Bone marrow (tissue), 2 donors: ENCODE measurements at places on chromosomes 12 and 14.

- DNase-seq: no peak
Measured at GRCh38 chr14:67875175-67876006, 55.8 kb downstream of the RAD51B start.

DNA sequence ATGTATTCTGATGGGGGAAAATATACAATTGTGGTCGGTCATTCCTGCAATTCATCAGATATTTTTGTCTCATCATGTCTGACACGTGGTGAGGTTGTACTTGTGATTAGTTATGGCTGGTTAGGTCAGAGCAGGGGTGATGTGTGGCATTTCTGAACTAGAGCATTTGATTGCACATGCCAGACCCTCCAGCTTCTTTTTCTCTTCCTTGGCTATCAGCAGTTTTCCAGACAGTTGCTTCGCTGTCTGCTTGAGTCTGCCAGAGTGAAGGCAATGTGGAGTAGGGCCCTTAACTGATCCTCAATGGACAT, 25.9 kb downstream of the TMEM117 start:
- DNase-seq: no peak

DNA sequence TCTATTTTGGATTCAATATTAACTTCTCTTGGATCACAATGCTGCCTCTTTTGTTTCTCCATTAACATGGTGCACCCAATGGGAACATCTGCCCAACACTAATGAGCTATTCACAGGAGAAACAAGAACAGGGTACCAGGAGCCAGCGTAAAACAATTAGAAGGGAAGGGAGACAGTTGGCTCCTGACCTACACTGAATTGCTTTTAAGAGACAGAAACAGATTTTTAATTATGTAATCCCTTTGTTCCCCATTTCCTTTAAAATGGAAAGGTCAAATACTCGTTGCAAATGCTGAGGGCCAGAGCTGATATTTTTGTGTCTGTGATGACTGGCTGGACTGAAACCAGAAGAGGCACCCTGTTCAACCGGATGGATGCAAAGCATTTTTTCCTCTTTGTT, 108.3 kb downstream of the SEC23A start:
- DNase-seq: no peak

DNA sequence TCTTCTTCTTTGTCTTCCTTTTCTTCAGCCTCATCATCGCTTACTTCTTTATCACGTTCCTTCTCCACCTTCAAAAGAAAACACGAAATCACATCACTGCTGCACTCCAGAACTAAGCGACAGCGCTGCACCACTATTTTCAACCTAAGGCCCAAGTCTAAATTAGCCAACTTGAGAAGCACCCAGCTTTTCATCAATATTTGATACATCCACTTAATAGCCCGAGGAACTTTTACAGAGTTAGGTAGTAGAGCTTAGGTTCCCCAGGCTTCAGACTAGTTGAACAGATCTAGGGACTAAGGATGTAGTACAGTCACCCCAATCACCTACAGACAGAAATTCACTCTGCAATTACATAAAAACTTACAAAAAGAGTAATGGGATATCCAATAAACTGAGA, 1.9 kb downstream of the HSP90AA1 start:
- DNase-seq: no peak

DNA sequence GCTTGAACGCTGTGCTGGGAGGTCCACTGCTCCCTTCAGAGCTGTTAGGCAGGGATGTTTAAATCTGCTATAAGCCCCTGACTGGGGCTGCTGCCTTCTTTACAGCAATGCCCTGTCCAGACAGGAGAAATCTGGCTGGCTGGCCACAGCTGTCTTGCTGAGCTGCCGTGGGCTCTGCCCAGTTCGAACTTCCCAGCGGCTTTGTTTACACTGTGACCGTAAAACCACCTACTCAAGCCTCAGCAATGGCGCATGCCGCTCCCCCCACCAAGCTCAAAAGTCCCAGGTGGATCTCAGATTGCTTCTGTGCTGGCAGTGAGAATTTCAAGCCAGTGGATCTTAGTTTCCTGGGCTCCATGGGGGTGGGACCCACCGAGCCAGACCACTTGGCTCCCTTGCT, 35.8 kb downstream of the CKAP4 start:
- DNase-seq: no peak

- DNase-seq: no peak
Measured at GRCh38 chr12:3165078-3165980, 88.2 kb downstream of the TSPAN9 start.

DNA sequence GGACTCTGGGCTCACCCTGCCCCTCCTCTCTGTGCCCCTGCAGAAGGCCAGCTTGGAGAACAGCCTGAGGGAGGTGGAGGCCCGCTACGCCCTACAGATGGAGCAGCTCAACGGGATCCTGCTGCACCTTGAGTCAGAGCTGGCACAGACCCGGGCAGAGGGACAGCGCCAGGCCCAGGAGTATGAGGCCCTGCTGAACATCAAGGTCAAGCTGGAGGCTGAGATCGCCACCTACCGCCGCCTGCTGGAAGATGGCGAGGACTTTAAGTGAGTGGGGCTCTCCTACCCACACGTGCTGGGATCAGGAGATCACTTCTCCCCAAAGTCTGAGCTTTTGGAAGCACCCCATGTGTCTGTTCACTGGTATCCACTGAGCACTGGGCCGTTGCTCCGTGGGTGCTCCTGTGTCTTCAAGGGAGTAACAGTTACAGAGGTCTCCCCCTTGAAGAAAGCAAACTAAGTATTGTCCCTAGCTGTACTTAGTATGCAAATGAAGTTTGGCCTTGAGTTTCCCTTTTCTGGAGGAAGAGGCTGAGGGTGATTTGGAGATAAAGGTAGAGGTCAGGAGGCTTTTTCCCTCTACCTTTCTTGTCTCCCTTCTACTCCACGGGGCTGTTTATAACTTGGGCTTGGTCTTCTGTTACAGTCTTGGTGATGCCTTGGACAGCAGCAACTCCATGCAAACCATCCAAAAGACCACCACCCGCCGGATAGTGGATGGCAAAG, 3.3 kb downstream of the KRT18 start:
- no peak for DNase-seq

DNA sequence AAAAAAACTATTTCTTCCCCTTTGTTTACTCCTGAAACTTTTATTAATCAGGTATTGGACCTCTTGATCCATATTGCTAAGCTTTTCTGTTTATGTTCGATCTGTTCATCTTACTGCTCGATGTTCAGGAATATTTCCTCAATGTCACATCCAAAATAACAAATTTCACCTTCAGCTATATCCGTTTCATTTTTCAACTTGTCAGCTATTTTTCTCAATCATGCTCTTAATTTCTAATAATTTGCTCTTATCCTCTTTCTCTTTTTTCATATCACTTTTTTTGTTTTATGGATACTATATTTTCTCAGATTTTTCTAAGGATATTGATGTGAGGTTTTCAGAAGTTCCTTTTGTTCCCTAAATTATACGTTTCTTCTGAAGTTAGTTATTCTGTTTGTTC, 29.8 kb downstream of the SLC38A4 start:
- no peak for DNase-seq

DNA sequence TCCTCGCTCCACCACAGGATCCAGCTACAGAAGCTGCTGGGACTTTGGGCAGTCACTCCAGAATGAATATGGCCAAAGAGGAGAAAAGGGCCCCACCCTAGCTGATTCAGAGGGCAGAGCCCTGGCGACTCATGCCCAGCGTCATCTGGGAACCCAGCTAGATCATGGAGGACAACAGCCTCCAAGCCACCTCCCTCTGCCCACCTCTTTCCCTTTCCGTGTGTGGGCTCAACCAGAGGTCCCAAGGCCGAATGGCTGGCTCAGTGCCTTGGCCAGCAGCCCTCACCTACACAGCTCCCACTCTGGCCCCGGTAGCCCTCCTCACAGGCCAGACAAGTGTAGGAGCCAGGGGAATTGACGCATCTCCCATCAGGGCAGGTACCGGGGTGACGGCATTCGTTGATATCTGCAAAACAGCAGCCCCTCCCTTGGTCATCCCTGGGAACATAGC, 17.4 kb downstream of the ISCA2 start:
- DNase-seq: no peak

GRCh38 chr14:36996133-36996856, 176.1 kb downstream of the SLC25A21 start:
- DNase-seq: no peak

DNA sequence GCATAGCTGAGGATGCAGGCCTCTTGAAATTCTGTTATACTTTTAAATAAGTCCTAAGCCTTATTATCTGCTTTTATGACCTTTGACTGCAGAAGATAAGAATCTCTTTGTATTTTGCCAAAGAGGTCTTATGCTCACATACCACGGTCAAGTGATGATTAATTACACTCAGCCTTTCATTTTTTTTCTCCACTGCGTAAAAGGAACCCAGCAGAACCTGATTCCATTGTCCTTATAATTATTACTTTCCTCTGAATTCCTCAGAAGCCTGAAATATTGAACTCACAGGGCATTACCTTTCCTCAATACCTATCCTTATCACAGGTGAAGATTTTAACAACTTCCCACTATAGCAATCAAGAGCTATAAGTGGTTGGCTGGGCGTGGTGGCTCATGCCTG, 498.7 kb upstream of the RPL10L start:
- no peak for DNase-seq

GRCh38 chr12:97995559-97995958, 519.8 kb upstream of the TMPO start:
- no peak for DNase-seq

- no peak for DNase-seq
Measured at GRCh38 chr14:68401855-68402254, 391.0 kb downstream of the ZFP36L1 start.

- DNase-seq: no peak
Measured at GRCh38 chr14:96125536-96125935, 79.1 kb upstream of the BDKRB2 start.

GRCh38 chr12:65335021-65335714, 56.7 kb downstream of the MSRB3 start:
- no peak for DNase-seq

- DNase-seq: no peak
Measured at GRCh38 chr12:75947156-75947723, 84.3 kb downstream of the PHLDA1 start.

- DNase-seq: no peak
Measured at GRCh38 chr14:58702441-58703160, 64.8 kb downstream of the DACT1 start.

GRCh38 chr12:125072496-125072895, 7.3 kb downstream of the AACS start:
- DNase-seq: no peak

DNA sequence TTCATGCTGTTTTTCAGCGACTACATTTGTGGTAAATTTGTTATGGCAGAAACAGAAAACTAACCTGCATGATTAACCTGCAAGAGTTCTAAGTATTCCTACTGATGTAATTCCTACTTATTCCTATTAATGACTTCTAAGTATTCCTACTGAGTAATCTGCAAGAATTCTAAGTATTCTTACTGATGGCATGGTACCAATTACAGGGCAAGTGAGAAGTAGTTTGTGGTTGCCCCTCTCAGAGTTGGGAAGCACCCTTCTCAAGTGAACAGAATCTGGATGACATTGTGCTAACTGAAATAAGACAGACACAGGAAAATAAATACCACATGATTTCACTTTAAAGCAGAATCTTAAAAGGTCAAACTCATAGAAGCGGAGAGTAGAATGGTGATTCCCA, 100.9 kb upstream of the CPNE8 start:
- no peak for DNase-seq

- no peak for DNase-seq
Measured at GRCh38 chr14:69662636-69663299, 51.4 kb downstream of the SUSD6 start.

DNA sequence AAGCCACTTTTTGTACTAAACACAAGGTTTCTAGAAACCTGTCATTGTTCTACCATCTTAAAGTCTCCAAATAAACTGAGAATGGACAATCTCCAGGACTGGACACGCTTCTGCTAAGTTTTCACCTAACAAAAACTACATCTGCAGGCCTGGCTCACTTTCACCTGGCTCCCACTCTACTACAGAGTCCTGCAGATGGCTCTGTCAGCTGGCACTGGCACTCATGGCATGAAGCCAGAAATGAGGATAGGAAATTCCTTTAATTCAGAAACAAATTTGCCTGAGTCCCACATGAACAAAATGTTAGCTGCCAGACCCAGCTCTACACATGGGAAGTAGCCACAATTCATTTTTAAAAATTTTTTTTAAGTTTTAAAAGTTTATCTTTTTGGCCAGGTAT, 42.1 kb downstream of the STXBP6 start:
- no peak for DNase-seq

- DNase-seq: no peak
Measured at GRCh38 chr12:76028571-76029277, 2.9 kb downstream of the PHLDA1 start.

DNA sequence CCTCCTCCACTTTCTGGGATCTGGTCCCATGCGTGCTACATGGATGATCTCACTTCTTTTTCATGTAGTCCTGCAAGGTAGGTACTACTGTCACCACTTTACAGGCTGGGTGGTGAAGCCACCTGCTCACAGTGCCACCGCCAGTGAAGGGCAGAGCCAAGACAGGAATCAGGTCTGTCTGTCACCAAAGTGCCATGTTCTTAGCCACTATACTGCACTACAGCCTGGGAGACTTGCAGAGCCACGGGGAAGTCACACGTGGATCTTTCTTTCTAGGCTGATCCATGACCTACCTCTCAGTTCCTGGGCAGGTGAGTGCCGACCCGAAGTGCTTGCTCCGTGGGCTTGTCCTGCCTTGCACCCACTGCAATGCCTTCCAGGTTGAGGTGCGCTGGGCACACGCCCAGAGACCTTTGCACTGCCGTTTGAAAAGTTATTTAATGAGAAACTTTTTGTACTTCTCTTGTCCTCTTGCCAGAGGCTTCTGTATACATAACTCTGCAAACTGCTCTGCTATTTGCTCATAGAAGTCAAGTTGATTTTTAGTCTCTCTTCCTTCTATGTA, 19.7 kb upstream of the CLMN start:
- DNase-seq: no peak

- no peak for DNase-seq
Measured at GRCh38 chr12:129193263-129193871, 340.1 kb downstream of the GLT1D1 start.

- DNase-seq: no peak
Measured at GRCh38 chr12:27303139-27304111, 29.2 kb upstream of the BMAL2 start.

GRCh38 chr14:69226736-69227135, 33.2 kb upstream of the GALNT16 start:
- no peak for DNase-seq

DNA sequence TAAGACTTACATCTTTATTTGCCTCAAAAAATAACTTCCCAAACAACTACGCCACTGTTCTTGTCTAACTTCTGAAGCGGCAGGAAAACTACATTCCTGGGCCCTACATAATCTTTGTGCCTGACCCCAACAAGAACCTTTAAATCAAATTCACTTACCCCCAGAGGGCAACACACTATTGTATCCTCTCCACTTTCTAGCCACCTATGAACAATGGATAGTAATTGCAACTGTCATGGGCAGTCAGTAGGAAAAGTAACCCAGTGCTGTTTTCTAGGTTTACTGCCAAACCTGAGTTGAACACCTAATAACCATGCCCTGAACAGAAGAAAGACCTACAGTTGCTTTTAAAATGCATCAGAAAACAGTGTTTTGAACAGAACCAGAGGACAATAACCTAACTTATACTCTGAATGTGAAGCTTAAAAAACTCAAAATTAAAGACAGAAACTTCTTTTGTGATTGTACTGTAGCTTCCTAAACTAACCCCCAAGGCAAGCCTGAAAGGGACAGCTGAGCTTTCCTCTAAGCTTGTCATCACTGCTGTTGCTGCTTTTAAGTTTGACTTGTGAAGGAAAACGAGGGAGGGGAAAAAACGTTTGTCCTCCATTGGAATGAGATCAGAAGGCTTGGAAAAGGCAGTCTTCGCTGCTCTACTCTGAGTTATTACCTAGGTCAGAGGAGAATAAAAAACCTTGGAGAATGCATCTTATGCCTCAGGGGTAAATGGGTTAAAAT, 195.7 kb downstream of the SOX5 start:
- DNase-seq: no peak
